ENCODE measurements at places on chromosomes 1 and 21.

DNA sequence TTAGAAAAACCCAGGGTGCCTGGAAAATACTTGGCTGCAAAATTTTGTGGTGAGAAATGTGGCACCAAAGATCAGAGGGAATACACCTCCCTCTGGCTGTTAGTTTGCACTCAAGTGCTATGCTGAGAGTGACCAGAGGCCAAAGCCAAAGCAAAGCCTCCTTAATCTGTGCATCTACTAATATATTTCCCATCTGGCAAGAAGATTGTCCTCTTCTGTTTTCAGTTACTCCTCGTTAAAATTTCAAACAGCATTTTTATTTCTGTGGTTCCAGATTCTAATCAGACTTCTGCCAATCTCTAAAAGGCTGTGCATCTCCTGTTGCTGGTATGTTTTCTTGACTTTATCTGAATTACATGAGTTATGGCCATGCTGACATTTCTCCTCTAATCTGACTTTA lies 327.4 kb downstream of the TBX15 start:
- DNase-seq = no peak

DNA sequence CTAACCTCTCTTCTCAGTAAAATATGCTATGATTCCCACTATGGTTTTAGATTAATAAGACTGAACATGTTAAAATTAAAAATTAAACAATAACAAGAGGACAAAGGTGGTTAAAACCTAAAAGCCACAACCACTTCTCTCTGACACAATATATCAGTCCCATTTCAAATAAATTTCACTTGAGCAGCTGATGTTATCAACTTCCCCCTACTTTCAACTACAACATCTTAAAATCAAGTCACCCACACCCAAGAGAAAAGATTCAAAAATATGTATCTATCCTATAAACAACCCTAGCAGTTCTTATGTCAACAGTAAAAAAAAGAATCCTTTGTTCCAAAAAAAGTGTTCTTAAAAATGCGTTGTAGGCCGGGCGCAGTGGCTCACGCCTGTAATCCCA lies 7.5 kb downstream of the PUM1 start:
- no peak for DNase-seq

- DNase-seq = no peak
Measured at GRCh38 chr1:209076688-209077087, 506.8 kb upstream of the CAMK1G start.

GRCh38 chr1:30171537-30172298 lies 551.7 kb downstream of the MATN1 start:
- no peak for DNase-seq

- DNase-seq = no peak
Measured at GRCh38 chr1:28517649-28517999, 11.8 kb downstream of the RCC1 start.

- DNase-seq = no peak
Measured at GRCh38 chr1:168081373-168082007, 55.2 kb downstream of the GPR161 start.

DNA sequence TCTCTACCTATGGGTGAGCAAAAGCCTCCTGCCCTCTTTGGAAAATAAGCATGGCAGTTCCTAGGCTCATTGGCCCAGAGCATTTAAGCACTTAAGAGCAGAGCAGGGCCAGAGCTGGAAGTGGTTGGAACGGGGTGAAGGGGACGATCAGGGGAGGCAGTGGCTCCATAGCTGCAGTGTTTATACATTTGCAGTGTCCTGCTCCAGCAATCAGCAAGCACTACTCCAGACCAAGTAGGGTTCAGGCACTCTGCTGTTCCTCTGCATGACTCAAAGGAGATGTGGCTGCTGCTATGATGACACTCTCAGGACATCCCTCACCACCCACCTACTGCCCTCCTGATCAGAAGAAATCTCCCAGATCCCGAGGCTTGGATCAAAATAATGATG lies 55.0 kb downstream of the TRABD2B start:
- no peak for DNase-seq

DNA sequence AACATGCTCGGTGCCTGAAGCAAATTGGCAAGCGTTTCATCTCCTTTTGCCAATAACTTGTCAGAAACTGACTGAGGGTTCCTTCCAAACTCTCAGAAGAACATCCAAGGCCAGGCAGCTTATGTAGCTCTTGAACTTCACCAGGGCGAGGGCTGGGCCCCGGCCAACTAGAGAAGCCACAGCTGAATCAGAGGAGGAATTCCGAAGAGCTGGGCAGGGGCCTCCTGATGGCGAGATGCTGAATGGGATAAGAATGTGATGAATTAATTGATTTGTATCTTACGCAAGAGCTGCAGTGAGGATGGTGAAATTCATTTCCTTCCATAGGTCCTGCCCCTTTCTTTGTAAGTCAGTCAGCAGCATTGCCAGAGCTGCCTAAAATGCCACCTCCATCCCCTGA lies 345.8 kb downstream of the KIF26B start:
- DNase-seq = no peak

DNA sequence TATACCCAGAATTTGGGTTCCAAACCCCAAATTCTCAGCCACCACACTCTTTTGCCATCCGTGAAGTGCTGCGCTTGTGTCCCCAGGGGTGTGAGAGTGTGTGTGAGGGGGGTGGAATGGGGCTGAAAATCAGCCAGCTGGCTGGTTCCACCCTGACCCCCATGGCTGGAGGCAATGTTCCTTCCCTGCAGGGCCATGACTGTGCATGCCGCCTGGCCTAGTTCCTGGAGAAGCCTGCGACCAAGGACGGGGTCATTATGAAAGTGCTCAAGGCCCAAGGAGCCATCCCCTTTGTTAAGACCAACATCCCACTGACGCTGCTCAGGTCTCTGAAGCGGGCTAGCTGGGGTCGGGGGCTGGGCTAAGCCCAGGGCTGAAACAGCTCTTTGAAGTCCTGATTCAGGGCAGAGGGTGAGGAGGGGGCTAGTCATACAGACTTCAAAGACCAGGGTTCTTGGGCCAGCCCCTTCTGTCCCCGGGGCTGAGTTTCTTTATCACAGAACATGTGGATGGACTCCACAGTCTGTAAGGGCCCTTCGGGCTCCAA lies 38.7 kb downstream of the FAAH start:
- DNase-seq = no peak

DNA sequence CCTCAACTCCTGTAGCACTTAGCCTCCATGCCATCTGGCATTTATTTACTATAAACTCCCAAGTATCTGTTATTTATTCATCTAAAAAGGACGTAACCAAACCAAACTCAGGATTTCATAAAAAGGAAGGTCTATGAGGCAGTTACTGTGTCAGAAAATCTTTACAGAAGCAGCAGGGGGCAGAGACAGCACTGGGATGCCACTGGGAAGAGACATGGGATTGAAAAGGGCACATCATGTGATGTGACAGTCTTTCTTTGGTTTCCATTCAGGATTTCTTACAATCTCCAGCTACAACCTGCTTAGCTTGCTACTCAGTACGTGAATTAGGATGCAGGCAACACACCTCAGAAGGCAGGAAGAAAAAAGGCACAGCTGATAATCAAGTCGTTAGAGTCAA lies 31.2 kb downstream of the SPRTN start:
- DNase-seq = no peak

DNA sequence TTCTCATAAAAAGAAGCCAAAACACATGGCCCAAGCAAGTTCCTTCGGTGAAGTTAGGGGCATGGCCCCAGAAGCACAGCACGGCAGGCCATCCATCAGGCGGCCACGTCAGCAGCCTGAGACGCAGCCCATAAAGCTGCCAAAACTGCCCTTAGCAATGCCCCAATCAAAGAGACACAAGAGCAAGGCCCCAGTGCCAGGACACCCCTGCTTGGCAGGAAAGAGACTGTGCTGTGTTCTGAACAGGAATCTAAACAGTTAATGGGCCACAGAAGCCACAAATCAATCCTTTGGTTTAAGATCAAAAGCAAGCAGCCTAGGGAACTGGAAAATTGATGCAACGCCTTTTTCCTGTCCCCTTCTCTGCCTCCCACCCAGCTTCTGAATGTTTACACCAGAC lies 497.0 kb upstream of the USP24 start:
- no peak for DNase-seq

- no peak for DNase-seq
Measured at GRCh38 chr1:95146637-95147036, 29.5 kb downstream of the TLCD4 start.

GRCh38 chr1:89068291-89068690 lies 3.3 kb upstream of the GBP1 start:
- DNase-seq = no peak

DNA sequence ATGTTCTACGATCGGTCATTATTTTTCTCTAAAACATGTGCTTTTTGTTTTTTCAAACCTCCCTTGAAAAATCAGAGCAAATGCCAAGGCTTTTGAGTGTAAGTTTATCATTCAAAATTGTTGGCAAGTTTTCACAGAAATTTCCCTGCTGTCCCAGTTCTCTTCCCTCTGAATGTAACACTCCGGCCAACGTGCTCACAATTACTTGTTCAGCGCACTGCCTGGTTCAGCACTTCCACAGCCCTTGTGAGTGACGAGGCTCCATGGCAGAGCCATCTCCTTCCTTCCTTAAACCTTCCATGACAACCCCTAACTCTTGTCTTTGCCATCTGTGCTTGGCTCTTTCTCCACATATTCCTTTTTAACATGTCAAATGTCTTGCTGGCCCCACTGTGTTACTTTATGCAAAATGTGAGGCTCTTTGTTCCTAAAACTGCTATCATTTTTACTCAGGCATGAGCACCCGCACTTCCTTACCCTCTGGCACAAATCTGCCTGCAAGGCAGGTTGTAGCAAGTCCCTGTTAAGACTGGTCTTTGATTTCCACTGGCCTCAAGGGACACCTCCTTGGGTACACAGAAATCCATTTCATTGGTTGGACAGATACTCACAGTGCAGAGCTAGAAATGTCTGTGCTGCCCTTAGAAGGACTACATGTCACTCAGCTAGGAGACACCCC lies 142.8 kb downstream of the HUNK start:
- no peak for DNase-seq

DNA sequence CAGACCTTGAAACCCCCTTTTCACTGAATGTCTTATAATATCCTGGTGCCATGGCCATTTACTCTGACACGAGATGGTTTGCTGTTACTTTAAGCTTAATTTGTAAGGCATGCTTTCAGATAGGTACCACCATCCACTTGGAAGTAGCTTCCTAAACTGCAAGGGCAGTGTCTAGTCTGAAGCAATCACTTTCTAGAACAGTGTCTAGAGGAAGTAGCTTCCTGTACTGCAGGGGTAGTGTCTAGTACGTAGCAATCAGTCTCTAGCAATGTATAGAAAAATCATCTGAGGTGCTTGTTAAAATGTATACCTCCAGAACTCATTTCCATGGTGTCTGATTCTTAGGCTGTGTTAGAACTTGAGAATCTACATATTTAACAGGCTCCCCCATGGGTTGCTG lies 42.5 kb downstream of the ZBTB40 start:
- no peak for DNase-seq

- no peak for DNase-seq
Measured at GRCh38 chr1:227415115-227415790, 97.0 kb upstream of the CDC42BPA start.
